ENCODE measurements at places on chromosomes 2 and 18. TPM values are rescaled to one million over a fixed set of nuclear protein-coding genes. Genes with fewer than 3 reads are reported as not detected.

The GULP1 gene
- 44.1 TPM for total RNA-seq

The CHRNG gene
- total RNA-seq, result not detected

The ZEB2 gene
- 6.3 TPM for total RNA-seq

The ITGB1BP1 gene
- 62.6 TPM for total RNA-seq

The DCC gene
- total RNA-seq, result not detected

The COLEC11 gene
- total RNA-seq, result 2.4 TPM

The ACMSD gene
- total RNA-seq, result 0.29 TPM

Measured in epithelial cell of proximal tubule (primary cell).